NCI-H524 (cell line): ENCODE measurements at places on chromosomes 16 and 17.

GRCh38 chr17:13362341-13363122 is 239.2 kb downstream of the HS3ST3A1 start:
- no peak for DNase-seq

DNA sequence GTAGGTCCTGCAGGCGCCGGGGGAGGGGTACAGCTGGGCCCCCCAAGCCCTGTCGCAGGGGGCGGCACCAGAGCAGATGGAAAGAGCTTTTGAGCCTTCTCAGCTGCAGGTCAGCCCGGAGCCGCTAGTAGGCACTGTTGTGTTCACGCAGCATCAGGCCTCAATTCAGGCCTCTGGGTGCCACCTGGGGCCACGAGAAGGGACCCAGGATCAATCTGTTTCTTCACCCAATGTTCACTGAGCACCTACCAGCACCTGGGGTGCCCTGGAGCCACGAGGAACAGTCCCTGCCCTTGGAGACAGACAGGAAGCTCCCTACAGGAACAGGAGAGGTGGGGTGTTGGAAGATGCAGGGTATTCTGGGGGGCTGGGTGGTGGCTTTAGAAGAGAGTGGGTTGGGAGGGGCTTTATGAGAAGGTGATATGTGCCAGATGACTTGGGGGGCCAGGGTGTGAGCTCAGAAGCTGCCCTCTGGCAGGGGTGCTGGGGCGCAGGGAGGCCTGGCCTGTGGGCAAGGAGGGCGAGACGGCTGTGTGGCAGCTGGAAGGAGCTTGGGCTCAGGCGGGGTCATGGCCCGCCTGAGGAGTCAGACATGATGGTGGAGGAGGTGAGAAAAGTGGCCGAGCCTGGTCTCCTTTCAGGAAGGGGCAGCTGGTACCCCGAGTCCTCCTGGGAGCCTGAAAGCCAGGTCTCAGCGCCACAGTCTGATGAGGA is 121.9 kb upstream of the GSE1 start:
- peak; percentile 32 for DNase-seq

GRCh38 chr17:68498479-68499326 is 13.5 kb upstream of the PRKAR1A start:
- DNase-seq: no peak

DNA sequence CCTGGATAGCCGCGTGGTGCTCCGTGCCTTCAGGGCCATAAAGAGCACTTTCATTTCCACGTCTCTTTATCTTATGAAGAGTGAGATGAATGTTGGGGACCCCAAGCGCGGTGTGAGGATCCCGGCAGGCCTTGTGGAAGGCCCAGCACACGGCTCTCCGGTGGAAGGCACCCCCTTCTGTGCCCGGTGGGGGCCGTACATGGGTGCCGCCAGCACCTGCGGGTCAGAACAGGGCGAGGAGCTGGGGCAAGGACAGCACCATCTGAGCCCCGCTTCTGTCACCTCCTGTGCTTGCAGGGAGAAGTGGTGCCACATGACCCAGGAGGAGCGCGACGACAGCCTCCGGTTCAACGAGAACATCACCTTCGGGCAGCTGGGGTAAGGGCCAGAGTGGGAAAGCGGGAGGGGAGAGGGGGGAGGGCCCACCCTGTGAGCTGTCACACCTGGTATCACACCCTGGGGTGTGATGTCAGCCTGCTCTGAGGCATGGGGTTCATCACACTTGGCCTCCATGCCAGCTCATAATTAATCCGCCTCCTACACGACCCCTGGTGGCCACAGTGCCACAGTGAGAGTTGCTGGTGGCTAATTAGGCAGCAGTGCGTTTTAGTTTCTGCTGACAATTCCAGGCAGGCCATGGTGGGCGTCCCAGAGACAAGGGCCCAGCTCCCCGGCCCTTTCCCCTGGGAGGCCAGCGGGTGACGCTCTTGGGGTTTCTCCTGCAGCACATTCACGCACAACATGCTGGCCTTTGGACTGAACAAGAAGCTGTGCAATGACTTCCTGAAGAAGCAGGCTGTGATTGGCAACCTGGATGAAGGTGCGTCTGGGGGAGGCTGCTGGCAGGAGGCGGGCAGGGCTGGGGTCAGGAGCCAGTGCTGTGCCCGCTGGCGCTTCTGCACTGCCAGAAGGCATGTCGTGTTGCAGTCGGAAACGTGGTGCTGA is 25.7 kb downstream of the CIBAR2 start:
- peak; percentile 96 for DNase-seq

GRCh38 chr17:19454074-19454473 is 43.0 kb downstream of the RNF112 start:
- no peak for DNase-seq

GRCh38 chr17:72916991-72917390 is 175.5 kb downstream of the SLC39A11 start:
- DNase-seq: no peak

- no peak for DNase-seq
Measured at GRCh38 chr16:54076006-54076504, 210.5 kb downstream of the IRX3 start.

DNA sequence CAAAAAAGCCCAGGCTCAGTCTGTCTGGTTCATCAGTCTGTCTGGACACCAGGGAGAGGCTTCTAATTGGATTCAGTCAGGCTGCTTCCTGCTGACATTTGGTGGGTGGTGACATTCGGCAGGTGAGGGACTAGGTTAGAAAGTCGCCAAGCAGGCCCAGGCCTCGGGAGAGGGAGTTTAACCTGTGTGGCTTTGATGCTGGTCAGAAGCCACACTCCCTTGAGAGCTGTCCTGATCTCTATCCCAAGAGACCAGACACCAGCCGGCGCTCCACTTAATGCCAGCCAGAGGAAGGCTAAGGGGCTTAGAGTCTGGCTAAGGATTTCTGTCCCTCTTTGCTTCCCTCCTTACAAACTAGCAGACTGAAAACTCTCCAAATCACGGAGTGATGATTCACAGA is 135.0 kb downstream of the GSG1L start:
- peak; percentile 91 for DNase-seq

- DNase-seq: no peak
Measured at GRCh38 chr17:32123782-32124181, 18.5 kb upstream of the RHOT1 start.

DNA sequence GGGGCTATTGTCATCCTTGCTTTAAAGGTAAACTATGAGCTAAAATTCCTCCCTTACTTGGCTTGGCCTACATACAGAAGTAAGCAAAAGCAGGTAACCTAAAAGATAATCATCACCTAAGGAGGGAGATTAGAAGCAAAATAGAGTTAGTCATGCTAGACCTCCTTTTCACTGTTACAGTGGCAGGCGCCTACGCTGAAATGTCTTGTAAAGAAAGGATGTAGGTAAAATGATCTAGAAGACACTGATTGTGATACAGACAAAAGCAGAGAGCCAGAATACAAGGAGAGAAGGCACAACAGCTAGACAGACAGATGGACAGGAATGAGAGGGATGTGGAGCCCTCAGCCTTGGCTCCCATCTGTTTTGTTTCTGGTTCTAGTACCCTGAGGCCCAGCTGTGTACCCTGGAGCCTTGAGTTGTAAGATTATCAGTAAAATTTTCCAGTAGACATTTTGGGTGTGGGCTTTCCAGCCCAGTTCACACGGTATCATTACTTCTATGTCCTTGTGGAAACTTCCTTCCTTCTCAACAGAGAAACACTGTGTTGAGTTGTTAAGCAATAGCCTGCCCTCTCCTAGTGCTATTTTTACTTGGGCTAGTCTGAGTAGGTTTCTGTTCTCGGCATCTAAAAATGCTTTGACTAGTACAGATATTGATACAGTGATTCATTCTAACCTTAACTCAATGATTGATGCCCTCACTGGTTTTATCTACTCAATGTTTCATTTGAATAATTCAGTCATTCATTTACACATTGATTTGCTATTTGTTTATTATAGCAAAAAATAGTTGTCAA is 7.7 kb upstream of the C16orf78 start:
- peak; percentile 27 for DNase-seq

DNA sequence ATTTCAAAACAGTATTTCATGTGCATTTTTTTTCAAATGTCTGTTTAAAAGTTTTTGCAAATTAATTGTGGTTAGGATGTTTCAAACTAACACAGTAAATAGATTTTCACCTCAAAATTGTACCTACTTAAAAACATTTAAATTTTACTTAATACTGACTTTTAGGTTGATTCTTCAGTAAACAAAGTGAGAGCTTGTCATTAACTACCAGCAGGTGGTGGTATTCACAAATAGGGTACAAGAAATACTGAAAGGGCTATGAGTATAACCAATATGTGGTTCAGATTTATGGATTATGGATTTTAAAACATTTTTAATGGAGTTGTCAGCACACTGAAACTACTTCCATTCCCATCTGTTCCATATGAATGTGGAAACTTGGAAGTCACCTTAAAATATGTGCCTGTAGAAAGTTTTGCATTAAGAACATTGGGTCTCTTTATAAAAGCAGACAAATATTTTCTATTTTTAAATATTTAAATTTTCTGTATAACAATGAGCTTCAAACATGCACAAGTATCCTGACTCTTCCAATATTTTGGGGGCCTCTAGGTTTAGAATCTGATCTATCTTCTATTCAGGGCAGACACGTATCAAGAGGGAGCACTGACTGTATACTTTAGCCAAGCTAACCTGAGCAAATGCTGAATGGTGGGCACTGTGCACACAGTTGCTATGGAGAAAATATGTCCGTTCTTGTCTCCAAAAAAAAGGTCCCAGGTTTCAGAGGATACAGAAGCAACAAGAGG is 155.6 kb downstream of the SNX11 start:
- peak; percentile 47 for DNase-seq

- peak; percentile 93 for DNase-seq
Measured at GRCh38 chr17:57915544-57915943, 39.7 kb downstream of the CUEDC1 start.

DNA sequence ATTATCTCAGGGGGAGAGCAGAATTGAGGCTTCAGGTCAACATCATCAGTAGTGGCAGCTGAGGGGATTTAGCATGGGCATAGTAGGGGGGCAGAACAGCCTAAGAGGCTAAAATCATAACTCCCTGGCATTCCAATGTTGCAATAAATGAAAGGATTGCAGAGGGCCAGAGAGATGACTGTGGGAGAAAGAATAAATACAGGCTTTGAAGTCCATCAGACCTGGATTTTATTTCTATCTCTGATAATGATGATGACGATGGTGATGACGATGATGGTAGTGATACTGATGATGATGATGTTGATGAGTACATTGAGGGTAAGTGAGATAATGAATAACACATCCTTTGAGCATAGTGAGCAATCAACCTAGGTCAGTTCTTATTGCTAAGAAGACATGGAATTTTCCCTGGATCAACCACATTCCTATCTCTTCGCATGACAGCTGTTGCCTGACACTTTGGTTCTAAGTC is 107.4 kb upstream of the CDH11 start:
- DNase-seq: no peak

DNA sequence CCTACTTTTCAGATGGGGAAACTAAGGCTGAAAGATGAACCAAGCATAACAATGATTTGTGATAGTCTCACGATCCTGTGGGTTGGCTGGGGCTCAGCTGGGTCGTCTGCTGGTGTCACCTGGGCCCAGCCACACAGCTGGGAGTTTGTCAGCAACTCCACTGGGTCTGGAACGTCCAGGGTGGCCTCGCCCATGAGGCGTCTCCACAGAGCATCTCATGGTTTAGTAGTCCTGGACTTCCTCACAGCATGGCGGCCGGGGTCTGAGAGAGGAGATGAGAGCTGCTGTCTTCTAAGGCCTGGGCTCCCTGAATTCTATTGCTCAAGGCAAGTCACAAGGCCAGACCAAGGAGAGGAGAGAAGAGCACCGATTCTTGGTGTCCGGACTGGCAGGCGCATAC is 24.1 kb upstream of the WFDC1 start:
- no peak for DNase-seq

GRCh38 chr17:8371786-8372185 is 4.7 kb downstream of the KRABD2 start:
- peak; percentile 38 for DNase-seq

- no peak for DNase-seq
Measured at GRCh38 chr16:1338119-1338730, 4.8 kb downstream of the BAIAP3 start.

GRCh38 chr16:88534638-88535190 is 35.5 kb upstream of the ZC3H18 start:
- DNase-seq: no peak

GRCh38 chr17:56440419-56440818 is 153.1 kb upstream of the NOG start:
- DNase-seq: no peak

- DNase-seq: no peak
Measured at GRCh38 chr17:3308603-3309002, 10.4 kb upstream of the OR3A1 start.

- DNase-seq: no peak
Measured at GRCh38 chr16:12260119-12260646, 283.6 kb downstream of the SNX29 start.

DNA sequence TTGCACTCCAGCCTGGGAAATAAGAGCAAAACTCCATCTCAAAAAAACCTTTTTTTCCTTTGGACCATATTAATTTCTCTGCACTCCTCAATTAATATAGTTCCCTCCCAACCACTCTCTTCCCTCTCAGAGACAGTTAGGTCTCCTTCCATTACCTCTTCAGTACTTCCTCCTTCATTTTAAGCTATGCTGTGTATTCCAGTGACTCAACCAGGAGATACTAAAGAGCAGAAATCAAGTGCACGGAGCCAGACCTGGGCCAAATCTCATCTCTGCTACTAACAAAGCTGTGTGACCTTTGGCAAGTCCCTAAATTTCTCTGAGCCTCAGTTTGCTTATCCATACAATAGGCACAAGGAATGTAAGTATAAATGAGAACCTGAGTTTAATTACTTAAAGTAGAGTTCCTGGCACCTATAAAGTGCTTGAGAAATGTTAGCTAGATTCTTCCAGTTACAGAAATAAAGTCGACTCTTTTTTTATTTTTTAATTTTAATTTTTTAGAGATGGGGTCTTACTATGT is 8.5 kb downstream of the PECAM1 start:
- DNase-seq: no peak

DNA sequence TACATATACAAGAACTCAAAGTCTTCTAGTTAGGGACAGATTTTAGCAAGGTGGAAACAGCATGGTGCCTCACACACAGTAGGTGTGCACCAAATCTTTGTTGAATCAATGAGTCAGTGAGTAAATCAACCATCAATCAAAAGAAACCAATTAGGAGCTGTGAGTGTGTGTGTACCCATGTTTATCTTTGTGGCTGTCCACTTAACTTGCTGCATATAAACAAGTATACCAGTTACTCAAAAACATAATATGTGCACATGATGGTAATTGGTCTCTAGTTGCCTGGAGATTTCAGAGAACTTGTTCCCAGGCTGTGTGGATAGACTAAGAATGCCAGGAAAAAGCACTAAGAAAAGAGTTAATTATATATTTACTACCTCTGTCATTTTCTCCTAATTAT is 272.2 kb upstream of the CCL2 start:
- no peak for DNase-seq

DNA sequence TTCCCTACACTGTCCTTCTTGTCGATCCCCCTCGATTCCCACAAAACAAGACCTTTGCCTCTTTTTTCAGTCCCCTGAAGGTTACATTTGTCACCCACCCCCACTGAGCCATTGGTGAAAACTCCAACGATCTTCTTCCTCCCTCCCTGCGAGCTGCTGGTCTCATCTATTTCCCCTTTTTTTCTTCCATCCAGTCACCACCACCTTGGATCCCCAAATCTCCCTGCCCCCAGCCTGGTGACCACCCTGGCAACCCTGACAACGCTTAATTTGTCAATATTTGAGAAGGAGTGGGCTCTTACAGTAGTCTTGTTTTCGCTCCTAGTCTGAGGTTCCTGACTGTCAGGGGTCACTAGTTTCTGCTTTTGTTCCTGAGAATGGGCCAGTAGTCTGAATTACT is 62.9 kb downstream of the SMPD3 start:
- no peak for DNase-seq
